ENCODE measurements at places on chromosomes 6 and 20.
A peak's percentile ranks its signal among the peaks of the same experiment; 100 is the strongest.

DNA sequence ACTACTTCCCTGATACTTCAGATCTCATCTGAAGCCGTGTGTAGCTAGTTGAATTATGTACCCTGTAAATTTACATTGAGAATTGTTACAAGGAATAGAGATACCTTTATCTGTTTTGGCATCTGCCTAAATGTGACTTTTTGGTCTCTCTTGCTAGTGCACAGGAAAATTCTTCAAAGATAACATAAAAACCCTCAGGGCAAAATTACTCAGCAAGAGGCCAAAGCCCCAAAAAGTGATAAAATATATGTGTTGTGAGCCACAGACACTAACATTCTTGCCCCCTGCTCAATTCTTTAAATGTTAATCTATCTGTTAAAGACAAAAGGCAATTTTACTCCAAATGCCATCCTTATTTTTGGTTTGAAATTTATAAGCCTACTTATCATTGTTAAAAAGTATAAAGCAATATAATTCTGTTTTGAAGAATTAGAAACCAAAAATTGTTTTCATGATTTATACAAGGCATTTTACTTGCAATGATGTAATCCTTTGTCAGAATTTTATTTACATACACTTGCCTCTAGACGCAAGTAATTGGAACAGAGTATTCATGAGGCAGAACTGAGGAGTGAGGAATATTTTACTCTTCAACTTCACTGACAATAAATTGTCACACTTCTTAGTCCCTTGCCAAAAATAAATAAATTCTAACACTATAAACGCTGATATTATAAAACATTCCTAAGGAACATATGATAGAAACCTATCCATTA, 186.2 kb downstream of the EPM2A start:
- no peak for DNase-seq
- H3K27me3 ChIP-seq: peaks cover 2% of the 10 kb centered on the region
- no peaks in the 10 kb centered on the region for H3K36me3 ChIP-seq
- H3K27ac ChIP-seq: no peak overlapping the region
- no peaks in the 10 kb centered on the region for H3K4me1 ChIP-seq

DNA sequence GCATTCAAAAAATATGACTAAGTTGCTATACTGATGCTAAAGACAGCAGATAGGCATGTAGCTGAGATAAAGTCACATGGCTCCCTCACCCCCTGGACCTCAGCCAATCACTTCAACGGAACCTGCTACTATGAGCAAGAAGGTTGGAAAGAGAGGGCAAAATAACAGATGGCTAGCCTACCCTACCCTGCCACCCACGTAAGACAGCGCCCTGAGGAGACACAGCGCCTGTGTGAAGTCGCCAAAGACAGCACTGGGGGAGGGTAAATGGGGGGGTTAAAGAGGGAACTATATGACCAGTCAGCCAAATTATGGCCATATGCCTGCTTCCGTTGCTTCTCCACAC, 163.2 kb downstream of the RALGAPA2 start:
- H3K27ac ChIP-seq: no peak overlapping the region
- DNase-seq: no peak

DNA sequence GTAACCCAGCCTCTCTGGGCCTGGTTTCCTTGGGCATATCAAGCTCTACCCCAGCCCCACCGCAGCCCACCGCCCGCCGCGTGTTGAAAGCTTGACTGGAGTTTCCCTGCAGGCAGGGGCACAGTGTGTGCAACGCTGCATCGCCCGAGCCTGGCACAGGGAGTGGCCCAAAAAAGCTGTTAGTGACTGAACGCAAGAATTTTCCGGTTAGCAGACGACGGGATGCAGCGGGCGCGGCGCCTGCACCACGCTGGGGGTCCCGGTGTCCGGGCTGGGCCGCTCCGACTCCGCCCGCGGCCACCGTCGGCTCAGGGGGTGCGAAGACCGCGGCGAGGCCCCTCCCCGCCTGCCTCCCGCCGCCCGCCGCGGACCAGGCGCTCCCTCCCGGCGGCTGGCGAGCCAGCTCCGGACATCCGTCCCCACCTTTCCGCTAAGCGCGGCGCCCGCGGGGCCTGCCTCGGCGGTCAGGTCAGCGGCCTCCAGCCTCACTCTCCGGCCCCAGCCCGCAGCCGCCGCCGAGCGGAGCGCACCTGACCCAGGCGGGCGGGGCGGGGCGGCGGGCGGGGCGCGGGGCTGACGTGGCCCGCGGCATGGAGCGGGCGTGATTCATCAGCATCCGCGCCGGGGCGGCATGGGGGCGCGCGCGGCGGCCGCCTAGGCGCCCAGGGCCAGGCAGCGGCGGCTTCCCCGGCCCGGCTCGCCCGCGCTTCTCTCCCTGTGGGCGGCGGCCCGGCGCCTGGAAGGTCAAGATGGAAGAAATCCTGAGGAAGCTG, at the start of gene ARFGEF3:
Gene ARFGEF3, plus strand, starts transcription at position 602 of the 773 bp plus-strand sequence. Its CDS starts 148 bp downstream, at position 750.
- peak; percentile 70 for DNase-seq
- peak within 1 kb of the TSS; percentile 68 for H3K4me3 ChIP-seq
- peaks cover 11% of the 10 kb centered on the region for H3K4me1 ChIP-seq
- peaks cover 59% of the 10 kb centered on the region for H3K27me3 ChIP-seq
- no peaks in the 10 kb centered on the region for H3K36me3 ChIP-seq

DNA sequence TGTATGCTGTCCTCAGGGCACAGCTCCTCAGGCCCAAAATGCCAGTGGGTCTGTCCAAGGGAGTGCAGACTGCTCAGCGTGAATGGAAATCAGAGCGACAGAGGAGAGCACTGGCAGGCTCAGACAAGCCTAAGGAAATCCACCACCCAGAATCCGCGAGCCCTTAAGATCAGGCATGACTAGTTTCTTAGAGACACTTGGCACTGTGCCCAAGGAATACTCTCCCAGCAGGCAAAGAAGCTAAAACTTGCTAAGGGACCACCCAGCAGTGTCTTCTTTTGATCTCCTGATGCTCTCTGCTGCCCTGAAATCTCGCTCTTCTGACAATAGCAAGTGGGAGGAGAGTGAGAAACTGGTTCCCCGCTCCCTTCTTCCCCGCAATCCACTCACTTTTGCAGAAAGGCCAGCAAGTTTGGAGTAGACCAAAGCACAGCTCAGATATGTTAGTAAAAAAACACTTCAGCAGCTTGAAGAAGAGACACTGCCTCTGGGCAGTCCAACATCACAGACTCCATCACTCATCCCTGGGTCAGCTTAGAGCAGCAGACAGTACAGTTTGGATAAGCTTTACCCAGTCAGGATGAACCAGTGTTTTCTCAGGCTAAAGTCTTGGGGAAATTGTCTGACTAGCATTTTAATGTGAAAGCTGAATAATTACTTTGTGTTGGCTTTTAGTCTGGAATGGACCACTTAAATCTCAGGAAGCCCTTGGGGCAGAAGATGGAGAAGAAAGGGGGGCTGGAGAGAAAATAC, 32.4 kb downstream of the TRAF3IP2 start:
- H3K4me1 ChIP-seq: peaks cover 39% of the 10 kb centered on the region
- peak overlapping the region; percentile 56 for H3K27ac ChIP-seq

DNA sequence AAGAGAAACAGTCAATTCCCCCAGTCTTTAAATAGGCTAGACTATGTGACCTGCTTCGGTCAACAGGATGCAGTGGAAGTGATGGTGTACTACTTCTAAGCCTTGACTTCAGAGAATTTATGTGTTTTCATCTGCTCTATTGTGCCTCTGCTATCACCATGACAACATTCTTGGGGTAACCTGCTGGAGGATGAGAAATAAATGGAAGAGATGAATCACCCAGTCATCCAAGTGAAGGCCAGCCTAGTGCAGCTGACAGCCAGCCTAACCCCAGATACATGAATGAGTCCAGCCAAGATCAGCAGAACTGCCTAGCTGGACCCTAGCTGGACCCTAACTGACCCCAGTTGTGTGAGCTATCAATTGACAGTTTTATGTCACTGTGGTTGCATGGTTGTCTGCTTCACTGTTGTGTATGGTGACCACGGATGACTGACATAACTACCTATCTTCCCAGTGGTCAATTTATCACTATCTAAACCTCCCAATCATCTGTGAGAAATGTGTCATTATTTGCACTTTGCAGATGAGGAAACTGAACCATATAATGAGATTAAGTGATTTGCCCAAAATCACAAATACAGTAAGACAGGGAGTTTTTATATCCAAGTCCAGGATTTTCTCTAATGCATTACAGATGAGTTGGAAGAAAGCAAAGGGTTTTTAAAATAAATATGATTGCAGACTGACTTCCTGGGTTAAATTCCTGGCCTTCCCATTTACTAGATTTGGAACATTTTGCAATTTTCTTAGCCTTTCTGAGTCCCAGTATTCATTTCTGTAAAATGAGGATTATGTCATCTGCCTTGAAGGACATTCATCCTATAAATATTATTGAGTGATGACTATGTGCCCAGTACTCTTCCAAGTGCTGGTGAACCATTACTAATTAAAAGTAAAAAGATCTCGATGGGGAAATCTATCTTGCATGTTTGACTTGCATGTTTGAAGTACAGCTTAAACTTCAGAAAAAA, 136.4 kb upstream of the PLCB4 start:
- no peak overlapping the region for H3K4me3 ChIP-seq
- no peaks in the 10 kb centered on the region for H3K27me3 ChIP-seq
- H3K36me3 ChIP-seq: no peaks in the 10 kb centered on the region
- DNase-seq: no peak
- H3K27ac ChIP-seq: no peak overlapping the region
- H3K4me1 ChIP-seq: no peaks in the 10 kb centered on the region

DNA sequence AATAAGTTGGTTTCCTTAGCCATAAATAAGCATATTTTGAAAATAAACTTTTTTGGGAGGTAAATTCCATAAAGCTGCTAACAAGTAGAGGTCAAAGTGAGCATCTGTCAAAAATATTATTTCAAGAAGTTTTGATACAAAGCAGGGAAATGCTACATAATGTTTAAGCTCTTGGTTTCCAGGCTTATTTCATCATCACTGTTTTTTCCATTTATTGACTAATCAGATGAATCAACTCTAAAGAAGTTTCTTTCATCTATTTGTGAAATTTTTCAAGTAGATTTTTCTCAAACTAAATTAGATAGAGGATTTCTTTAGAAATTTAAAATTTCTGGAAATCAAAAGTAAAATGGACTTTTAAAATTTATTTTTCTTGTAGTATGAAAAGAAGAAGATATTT, 89.5 kb upstream of the TBX18 start:
- no peak for DNase-seq
- no peak overlapping the region for H3K4me3 ChIP-seq
- H3K4me1 ChIP-seq: no peaks in the 10 kb centered on the region
- peaks cover 2% of the 10 kb centered on the region for H3K27me3 ChIP-seq
- H3K36me3 ChIP-seq: no peaks in the 10 kb centered on the region
- no peak overlapping the region for H3K27ac ChIP-seq

- DNase-seq: peak; percentile 89
- H3K36me3 ChIP-seq: no peaks in the 10 kb centered on the region
- H3K4me3 ChIP-seq: peak within 1 kb of the TSS; percentile 96
- peaks cover 45% of the 10 kb centered on the region for H3K4me1 ChIP-seq
- H3K27ac ChIP-seq: peak within 1 kb of the TSS; percentile 86
- no peaks in the 10 kb centered on the region for H3K27me3 ChIP-seq
These were observed at the start of gene ZNF76 for GRCh38 chr6:35259194-35259947. ZNF76 (plus strand) TSS chr6:35259735; CDS start chr6:35281152, 21,417 bp downstream.

DNA sequence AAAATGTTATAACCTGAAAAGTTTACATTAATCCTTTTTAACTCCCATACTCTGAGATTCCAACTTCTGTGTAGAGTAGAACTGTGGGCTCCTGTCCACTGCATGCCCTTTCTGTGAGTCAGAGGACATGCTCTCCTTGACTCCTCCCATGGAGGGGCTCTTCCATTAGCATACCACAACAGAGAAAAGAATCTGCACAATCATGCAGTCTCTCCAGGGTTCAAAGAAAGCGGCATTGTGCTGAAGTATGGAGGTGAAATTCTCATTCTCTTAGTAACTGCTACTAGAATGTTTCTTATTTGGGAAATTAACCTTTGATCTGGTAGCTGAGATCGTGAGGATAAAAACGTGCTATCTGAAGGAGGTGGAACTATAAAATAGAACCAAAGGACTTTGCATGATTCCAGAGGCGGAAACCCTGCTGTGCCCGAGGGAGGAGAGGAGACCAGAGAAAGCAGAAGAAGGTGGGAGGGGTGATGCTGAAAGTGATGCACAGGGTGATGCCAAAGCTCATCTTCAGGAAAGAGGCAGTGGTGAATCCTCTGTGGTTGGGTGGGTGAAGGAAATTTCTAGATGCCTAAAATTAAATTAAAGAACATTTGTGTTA, 202.2 kb upstream of the PCSK2 start:
- no peaks in the 10 kb centered on the region for H3K4me1 ChIP-seq
- H3K36me3 ChIP-seq: no peaks in the 10 kb centered on the region
- no peak for DNase-seq
- H3K27me3 ChIP-seq: no peaks in the 10 kb centered on the region

DNA sequence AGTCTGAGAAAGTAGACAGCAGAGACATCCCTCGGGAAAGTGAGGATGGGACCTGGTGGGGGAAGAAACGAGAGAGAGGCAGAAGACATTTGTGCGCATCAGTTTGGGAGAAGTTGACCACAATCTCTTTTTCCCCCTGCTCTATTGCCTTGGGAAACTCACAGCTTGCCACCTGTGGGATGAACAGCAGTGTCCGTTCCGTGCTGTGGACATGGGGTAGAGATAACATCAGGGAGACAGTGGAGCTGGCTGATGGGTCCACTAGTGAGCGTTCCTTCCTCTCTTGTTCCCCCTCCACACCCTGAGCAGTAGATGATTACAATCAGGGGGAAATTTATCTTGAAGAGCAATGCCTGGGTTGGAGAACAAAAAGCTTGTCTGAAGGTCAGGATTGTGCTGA, 21.8 kb upstream of the RNF182 start:
- H3K36me3 ChIP-seq: no peaks in the 10 kb centered on the region
- no peak overlapping the region for H3K27ac ChIP-seq
- no peak for DNase-seq
- H3K4me1 ChIP-seq: no peaks in the 10 kb centered on the region

DNA sequence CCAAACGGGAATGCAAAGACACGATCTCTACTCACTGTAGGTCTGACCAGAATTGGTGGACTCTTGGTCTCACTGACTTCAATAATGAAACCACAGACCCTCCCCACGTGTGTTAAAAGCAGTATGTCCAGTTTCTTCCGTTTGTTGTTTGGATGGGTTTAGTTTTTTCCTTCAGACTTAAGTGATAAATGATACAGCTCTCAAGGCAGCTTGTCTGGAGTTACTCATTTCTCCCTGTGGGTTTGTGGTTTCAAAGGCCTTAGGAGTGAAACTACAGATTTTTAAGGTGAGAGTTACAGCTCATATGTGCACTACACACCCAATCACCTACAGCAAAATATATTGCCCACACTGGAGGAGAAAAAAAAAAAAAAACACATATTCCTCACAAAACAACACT, 86.7 kb upstream of the STMND1 start:
- no peak overlapping the region for H3K27ac ChIP-seq
- H3K4me1 ChIP-seq: peaks cover 18% of the 10 kb centered on the region
- H3K4me3 ChIP-seq: peak overlapping the region; percentile 41
- DNase-seq: peak; percentile 56
- H3K36me3 ChIP-seq: peaks cover 1% of the 10 kb centered on the region

GRCh38 chr6:31165986-31166385, 4.5 kb downstream of the POU5F1 start:
- no peak overlapping the region for H3K27ac ChIP-seq
- no peaks in the 10 kb centered on the region for H3K27me3 ChIP-seq
- peaks cover 24% of the 10 kb centered on the region for H3K4me1 ChIP-seq
- peaks cover 19% of the 10 kb centered on the region for H3K36me3 ChIP-seq
- no peak overlapping the region for H3K4me3 ChIP-seq
- DNase-seq: no peak
